ENCODE measurements at places on chromosomes 7 and 10.

DNA sequence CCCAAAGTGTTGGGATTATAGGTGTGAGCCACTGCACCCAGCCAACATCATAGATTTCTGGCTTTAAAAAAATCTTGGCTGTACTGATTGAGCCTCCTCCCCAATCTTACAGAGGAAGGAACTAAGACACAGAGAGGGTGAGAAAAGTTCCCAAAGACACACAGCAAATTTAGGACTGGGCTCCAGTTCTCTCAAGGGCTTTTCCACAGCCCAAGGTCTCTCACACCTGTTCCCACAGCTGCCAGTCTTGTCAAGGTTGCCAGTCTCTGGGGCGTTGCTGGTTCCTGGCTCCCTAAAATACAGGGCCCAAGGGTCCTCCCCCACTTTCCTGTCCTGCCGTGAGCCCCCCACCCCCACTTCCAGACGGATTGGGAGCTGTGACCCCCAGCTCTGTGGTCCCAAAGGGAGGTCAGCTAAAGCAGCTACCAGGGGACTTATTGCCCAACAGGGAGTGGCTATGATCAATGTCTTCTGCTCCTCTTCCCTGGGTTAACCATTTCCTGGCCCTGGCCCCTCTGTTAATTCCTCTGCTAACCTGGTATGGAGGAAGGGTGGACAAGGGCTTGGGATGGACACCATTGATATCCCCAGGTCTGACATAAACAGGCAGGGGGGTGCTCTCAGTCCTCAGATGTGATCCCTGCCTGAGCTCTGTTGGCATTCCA is 3.1 kb upstream of the ZAN start:
- DNase-seq, result no peak

- DNase-seq, result no peak
These were observed 43.4 kb downstream of the EBLN1 start for GRCh38 chr10:22174442-22174841.

DNA sequence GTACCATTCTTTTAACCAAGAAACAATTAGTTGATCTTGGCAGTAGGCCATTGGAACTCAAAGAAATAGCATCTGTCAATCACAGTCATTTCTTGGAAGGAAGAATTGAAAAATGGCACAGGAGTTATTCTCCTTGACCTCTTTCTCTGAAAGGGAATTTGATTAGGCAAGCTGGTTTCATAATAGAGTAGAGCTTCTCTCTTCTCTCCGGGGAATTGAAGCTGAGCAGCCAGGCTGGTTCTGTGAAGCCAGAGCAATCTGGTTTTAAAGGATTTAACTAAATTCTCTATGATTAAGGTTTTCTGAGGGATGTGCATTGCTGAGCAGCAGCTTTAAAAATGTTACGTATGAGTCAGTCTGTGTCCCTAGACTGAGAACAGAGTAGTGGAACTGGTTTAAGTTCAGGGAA is 70.2 kb downstream of the AHCYL2 start:
- no peak for DNase-seq

DNA sequence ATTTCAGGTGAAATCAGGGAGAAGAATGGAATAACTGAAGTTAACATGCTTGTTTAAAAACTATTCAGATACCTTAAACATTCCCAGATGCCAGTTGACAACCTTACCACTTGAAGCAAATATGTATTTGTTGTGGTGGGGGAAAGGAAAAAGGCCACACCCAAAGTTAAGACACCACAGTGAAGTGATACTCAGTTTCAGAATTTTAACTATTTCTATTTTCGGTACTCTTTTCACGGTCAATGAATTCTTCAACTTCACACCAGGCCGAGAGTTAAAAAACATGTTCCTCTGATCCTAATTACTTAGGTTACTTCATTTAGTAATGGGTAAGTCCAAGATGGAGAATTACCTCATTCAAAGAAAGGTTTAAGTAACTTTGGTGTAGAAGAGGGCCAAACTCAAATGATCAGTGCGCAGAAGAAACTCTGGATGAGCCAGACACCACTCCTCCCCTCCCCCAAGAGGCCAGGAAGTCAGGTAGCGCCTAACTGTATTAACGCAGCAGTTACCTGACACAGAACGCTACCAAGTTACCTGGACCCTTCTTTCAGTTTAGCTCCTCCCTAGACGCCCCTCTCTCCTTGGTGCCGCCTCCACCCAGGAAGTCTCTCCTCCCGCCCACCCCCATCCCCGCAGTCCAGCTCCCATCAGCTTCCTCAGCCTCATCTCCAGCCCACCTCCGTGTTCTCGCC is 700 bp downstream of the MTPN start:
- DNase-seq, result no peak

DNA sequence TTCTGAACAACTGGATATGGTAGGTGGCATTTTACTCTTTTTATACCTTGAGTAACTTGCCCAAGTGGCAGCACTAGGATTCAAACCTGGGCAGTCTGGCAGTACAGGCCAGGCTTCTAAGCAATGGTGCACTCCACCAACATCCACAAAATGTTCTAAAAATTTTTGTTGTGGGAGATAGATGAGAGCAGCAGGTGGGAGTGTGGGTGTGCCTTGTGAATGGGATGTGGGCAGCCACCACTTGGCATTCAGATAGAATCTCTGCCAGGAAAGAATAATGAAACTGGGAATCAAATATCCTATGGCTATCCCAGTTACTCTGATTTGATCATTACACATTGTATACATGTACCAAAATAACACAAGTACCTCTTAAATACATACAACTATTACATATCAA is 810.7 kb downstream of the MAGI2 start:
- no peak for DNase-seq

GRCh38 chr10:25756784-25757183 is 177.2 kb upstream of the MYO3A start:
- no peak for DNase-seq

GRCh38 chr10:121516093-121516865 is 82.0 kb downstream of the FGFR2 start:
- DNase-seq, result no peak

DNA sequence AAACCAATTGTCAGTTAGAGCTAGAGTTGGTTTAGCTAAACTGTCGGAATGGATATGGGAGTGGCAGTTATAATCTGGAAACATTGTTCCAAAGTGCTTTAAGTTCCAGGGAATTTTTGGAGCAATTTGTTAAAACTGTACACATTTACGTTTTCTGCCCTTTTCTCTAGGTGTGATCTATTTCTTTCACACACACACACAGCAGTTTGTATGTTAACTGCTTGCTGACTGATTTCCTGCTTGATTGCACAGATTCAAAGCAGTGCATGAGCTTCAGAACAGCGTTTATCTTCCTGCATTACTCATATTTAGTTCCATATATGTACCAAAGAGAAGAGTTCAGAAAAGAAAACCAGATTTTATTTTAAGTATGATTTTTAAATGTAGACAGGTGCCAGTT is 57.9 kb downstream of the MGMT start:
- no peak for DNase-seq

DNA sequence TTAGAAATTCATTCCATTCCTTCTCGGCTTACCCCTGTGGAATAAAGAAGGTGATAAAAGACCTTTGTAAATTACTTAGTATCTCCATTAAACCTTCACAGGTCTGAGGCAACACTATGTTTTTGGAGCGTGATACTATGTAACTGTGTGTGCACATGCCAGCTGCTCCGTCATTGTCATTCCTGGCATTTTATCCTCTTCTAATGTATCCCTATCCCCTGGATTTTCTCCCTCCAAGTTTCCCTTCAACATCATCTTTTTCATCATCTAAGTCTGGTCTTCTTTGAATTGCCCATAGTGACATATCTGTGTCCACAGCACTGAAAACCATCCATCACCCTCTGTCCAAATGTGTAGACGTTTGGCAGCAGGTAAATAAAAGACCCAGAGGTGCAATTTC is 125.7 kb downstream of the TEX36 start:
- no peak for DNase-seq

DNA sequence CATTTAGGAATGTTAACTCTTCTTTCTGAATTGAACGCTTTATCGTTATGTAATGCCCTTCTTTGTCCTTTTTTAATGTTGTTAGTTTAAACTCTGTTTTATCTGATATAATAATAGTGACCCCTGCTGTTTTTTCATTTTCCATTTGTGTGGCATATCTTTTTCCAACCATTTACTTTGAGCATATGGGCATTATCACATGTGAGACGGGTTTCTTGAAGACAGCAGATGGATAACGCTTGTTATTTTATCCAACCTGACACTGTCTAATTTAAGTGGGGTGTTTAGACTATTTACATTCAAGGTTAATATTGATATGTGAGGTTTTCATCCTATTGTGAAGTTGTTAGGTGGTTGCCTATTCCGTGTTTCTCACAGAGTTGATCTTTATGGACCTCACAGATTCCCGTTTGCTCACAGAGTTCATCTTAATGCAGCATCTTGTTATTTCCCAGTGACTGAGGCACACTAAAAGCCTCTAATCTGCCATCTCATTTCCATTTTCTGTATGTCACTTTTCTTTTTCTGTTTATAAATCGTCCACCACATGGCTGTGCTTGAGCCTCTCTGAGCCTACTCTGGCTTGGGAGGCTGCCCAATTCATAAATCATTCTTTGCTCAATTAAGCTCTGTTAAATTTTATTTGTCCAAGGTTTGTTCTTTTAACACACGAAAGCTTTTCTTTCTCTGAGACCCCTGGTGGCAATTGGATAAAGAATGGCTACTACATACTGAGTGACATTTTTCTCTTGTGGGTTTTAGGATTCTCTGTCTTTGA is 286.2 kb downstream of the HTR7 start:
- no peak for DNase-seq

GRCh38 chr7:106480616-106481031 is 180.3 kb downstream of the CCDC71L start:
- DNase-seq, result no peak

- no peak for DNase-seq
These were observed 102.4 kb upstream of the SEMA3D start for GRCh38 chr7:85289279-85289678.

DNA sequence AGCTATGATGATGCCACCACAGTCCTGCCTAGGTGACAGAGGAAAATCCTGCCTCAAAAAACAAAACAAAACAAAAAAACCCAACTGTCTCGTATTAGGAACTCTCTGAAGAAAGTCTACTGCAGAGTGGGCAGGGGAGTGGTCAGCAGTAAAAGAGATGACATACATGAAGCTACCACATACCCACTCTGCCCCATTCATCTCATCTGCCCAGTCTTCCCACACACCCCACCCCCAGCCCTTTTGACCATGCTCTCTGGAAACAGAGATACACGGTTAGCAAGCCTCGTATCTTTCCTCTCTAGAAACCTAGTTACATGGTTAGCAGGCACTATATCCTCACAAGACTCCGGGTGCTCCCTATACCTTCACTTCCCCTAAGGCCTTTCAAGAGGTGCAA is 8.3 kb downstream of the SLC37A3 start:
- DNase-seq, result no peak

GRCh38 chr7:44609829-44610228 is 3.4 kb downstream of the OGDH start:
- DNase-seq, result no peak

GRCh38 chr10:1117651-1118050 is 61.5 kb downstream of the WDR37 start:
- no peak for DNase-seq

GRCh38 chr7:84336303-84336702 is 141.7 kb upstream of the SEMA3A start:
- no peak for DNase-seq

GRCh38 chr10:24872049-24872789 is 80.2 kb downstream of the PRTFDC1 start:
- DNase-seq, result no peak

- no peak for DNase-seq
These were observed 18.4 kb downstream of the TSPAN14 start for GRCh38 chr10:80472234-80473095.

GRCh38 chr7:67809586-67809985 is 813.0 kb downstream of the TYW1 start:
- DNase-seq, result no peak

GRCh38 chr7:66055321-66055956 is 20.2 kb upstream of the ASL start:
- DNase-seq, result no peak

DNA sequence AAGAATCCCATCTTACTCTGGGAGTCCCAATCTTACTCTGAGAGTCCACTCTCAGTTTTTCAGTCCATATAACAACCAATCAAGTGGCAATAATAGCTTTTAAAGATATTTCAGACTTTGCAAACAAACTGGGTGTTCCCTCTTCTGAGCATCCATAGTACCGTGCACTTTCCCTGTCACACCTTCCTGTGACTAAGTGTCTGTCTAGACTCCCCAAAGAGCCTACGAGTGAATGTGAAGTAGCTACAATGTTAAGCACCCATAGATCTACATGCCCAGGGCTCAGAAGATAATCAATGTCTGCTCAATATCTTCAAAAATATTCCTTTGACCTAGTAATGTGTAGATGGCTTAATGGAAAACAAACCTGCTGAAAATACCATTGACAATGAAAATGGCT is 95.6 kb upstream of the ASAH2 start:
- DNase-seq, result no peak

- DNase-seq, result no peak
These were observed 93.1 kb downstream of the STRA8 start for GRCh38 chr7:135326636-135327280.

GRCh38 chr7:127287133-127287532 is 34.4 kb upstream of the GRM8 start:
- DNase-seq, result no peak

- DNase-seq, result no peak
These were observed 25.1 kb downstream of the PRKAG2 start for GRCh38 chr7:151851782-151852181.

All from SK-N-MC (cell line).